ENCODE measurements at places on chromosomes 3 and 15.

- DNase-seq: no peak
Observed at GRCh38 chr15:40161693-40162391, 973 bp downstream of the BUB1B start.

DNA sequence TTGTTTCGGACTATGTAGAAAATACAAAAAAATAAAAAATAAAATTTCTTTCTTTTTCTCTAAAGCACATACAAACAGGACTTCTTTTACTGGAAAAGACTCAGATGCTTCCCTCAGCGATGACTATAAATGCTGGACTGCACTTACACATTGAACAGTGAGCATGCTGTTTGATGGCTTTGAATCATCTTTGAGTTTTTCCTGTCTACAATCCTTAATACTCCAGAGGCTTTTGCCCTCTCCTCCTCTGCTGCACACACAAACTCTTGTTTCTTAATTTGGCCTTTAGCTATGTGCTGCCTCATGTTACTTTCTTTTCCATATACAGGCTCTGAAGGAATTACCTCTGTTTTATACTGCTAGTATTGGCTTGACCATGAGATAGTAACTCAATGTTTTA lies 575.1 kb downstream of the EPHA3 start:
- no peak for DNase-seq

DNA sequence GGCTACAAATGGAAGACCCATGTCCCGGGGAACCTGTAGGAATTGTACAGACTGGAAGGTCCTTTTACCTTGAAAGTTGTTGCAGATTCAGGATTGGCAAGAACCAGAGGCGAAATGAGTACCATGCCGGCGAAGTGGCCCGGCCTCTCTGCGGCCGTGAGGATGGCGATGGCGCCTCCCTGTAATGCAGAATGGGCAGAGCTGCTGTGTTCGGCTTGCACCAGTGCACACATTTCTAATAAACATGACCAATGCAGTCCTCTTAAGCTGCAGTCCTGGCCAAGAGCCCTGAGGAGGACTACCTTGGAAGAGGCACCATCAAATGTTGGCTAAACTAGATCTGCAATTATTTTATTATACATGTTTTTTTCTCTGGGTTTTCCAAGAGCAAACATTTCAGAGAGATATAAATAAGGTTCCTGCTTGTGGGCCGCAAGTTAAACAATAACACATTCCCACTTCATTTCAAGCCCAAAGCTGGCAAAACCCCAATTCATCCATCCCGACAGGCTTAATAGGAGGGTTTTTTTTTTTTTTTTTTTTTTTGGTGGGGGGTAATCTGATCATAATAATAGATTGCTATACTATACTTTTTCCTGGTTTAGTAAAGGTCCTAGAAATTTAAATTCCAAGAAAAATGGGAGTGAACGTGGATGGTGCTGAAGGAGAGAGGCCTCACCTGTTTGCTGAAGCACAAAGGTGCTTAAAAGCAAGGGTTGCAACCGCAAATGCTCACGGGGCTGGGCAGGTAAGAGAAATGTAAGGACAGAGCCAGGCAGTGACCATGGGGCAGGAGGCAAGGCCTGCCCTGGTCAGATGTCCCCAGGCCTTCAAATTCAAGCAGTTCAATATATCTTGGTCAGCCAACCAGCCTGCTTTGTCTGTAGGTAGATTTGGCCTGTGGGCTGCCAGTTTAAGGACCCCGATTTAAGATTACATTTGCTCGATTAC lies 48.5 kb downstream of the ABTB1 start:
- no peak for DNase-seq

DNA sequence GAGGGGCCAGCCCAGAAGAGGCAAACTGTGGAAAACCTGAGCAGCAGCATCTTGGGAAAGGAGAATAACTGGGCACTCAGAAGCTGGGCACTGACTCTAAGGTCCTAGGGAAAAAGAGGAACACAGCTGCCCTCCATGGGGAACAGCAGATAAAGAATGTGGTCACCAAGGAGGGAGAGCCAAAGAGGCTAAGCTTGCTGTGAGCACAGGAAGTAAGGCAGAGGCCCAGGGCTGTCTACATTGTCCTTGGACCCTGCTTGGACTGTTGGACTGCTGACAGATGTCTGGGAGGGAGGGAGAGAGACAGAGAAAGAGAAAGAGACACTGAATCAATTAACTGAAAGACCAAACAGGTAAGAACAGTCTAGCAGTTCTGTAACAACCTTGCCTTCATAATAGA lies 4.5 kb upstream of the MNS1 start:
- DNase-seq: no peak

DNA sequence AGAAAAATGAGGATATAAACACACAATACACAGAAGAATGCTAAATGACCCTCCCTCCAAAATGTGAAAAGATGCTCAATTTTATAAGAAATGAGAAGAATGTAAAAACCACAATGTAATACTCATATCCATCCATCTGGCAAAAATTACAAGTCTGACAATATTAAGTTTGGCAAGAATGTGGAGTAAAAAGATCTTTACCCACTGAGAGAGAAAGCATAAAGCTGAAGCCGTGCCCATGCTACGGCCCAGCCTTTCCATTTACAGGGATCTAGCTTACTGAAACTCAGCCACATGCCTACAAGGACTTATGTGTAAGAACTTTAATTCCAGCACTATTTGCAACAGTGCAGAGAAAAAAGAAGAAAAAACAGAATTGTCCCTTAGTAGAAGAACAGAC lies 42.9 kb downstream of the ATP13A3 start:
- DNase-seq: no peak

DNA sequence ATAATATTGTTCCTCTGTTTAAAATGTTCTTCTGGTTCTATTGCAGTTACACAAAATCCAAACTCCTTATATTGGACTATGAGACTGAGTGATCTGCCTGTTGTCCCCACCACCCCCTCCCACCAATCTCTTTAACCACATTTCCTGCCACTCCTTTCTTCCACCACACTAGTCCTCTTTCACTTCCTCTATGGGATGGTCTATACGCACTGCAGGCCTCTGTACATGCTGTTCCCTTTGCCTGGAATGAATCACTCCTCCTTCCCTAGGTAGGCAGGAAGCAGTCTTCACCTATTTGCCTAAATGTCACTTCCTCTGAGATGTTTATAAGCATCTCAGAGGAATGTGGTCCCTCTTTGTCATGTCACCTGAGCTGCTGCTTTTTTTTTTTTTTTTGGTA lies 4.0 kb downstream of the MAP2K1 start:
- DNase-seq: no peak

DNA sequence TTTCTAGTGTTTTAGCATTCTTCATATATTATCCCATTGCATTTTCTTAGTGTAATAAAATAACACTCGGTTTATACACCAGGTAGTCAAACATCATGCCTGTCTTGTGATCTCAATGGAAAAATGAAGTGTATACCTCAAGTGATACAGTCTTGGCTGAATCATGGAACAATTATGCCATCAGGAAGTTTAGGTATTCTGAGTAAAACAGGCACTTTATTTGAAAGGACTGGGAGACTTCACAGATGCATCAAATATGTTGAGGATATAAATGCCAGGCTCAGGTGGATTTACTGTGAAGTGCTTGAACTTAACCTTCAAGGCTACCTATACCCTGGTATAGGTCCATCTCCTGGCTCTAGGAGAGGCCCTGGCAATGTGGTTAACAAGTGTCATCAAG lies 8.5 kb downstream of the TGFBR2 start:
- no peak for DNase-seq

- DNase-seq: no peak
Observed at GRCh38 chr3:12541625-12542024, 3.7 kb downstream of the MKRN2OS start.

GRCh38 chr3:110311541-110311940 lies 760.1 kb upstream of the NECTIN3 start:
- no peak for DNase-seq

- DNase-seq: peak; percentile 5
Observed at GRCh38 chr3:17686613-17687012, 55.8 kb downstream of the TBC1D5 start.
